Activated CD4-positive, CD25-positive, alpha-beta regulatory T cell treated with anti-CD3 and anti-CD28 coated beads, Interleukin-2, amount 50 U/mL, for 72 hours (primary cell): ENCODE measurements at places on chromosomes 4 and X.
A peak's percentile ranks its signal among the peaks of the same experiment; 100 is the strongest.

DNA sequence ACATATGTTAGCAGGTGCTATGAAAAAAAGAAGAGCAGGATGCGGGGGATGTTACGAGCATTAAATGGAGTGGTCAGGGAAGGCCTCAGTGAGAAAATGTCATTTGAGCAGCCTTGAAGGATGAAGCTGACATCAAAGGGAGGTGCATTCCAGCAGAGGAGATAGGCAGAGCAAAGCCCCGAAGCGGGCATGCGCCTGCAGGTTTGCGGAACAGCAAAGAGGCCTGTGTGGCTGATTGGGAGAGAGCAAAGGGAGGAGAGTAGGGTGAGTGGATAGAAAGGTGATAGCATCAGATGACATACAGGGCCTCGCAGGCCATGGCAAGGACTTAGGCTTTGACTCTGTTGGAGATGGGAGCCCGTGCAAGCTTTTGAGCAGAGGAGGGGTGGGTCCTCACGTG, 95.4 kb upstream of the GPR50 start:
- DNase-seq: no peak

DNA sequence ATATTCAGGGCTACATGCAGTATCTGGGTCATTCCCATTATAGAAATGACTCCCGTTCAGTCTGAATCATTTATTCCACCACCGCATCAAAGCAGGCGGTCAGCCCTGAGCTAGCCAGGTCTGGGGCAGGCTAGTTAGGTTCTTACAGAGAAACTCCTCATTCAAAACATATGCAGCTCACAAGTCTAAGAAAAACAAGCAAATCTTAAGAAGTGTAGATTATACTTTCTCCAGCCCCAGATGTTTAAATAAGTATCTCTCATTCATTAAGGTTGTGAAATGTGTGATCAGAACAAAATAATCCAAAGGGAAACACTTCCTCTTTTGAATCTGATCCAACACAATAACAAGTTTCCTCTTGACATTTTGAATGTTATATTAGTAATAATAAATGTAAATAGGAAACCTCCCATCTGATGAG, 441.9 kb downstream of the INPP4B start:
- DNase-seq: peak; percentile 49

DNA sequence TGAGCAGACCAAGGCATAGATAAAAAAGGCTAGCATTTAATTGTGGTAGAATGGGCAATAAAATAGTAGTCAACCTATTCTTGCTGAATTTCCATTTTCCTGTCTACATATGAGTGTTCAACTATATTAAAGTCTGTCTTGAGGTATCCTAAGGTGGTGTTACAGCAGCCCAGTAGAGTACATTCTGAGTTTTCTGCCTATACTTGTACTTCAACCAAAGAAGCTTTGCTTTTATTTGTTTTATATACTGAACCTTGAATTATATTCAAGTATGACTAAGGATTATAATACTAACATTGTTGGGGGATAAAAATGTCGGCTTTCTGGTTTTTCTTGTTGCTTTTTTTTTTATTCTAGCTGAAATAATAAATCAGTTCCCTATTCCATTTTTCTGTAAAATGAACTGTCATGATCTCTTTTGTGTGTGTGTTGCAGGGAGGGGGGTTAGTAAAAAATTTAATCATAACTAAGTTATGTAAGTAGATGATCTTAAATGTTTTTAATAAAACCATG, 106.7 kb downstream of the PDLIM5 start:
- no peak for DNase-seq

GRCh38 chr4:111037591-111038360, 414.9 kb upstream of the PITX2 start:
- DNase-seq: no peak

DNA sequence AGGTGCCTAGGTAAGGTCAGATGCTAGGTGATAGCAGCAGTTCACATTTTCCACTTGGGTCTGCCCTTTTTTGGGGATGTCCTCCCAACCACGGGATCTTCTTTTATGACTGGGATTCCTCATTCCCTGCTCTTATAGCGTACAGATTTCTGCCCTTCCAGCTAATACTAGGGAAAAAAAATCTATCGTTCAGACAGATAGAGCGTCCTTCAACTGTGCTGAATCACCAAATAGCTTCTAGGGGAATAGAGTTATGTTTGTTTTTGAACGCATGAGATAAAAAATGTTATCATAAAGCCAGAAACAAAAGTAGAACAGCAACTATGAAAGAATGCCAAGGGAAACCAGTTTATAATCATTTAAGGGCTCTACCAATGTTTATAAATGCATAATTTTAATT, 13.0 kb downstream of the RAP2C start:
- no peak for DNase-seq

DNA sequence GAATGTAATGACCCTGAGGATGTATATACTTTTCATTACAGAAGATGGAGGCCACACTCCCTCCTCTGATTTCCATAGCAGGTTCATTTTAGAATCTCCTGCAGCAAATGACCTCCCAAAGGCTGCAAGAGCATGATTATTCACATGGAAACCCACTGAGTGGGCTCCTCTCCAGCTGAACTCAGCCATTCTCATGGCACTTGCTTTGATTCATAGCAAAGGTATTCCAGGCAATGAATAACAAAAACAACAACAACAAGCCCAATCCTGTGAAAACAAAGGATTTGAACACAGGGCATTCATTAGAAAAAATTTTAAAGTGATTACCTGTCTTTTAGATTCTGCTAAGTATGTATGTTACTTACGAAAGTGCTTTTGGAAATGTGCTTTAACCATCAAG, 894.0 kb upstream of the FRG1 start:
- no peak for DNase-seq

DNA sequence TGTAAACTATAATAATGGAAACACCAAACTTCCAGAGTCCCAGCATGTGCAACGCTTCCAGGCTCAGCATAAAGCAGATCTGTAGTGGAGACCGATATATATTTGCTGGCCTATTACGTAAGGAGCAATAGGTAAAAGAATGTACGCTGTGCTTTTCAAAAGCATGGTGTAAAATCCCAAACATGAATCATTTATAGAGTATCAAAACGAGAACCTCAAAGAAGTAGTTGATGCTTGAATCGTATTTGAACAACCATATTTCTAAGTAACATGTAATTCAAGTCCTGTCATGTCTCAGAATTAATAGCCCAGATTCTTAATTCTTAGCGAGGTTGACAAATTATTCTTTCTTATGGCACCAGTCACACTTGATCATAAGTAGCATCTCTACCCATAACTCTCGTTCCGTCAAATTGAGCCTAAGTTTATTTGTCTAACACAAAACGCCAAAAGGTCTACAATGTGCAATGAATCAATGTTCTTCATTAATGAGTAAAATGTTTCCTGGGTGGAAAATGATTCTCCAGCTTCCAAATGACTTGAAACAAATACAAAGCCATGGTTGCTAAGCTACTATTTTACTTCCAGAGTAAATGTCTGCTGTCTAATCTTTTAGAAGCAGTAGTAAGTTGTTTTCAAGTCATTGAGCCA, 811.5 kb upstream of the FRG1 start:
- DNase-seq: no peak

- no peak for DNase-seq
Observed at GRCh38 chr4:60019180-60019579, 1180.9 kb upstream of the ADGRL3 start.

DNA sequence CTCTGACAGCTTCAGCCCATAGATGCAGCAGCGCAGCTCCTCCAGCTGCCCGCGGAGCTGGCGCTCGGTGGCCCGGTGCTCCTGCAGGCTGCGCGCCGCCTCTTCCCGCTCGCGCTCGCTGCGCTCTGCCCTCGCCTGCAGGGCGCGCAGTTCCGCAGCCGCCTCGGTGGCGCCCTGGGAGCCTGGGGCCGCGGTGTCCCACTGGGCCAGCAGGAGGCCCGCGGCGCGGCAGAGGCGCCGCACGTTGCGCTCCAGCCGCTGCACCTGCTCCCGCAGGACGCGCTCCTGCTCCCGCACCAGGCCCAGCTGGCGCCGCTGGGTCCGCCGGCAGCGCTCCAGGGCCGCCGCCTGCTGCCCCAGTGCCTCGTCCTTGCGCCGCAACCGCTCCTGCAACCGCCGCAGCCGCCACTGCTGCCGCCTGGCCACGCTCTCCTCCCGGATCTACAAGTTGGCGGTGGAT, 10.1 kb downstream of the C4orf50 start:
- DNase-seq: no peak

DNA sequence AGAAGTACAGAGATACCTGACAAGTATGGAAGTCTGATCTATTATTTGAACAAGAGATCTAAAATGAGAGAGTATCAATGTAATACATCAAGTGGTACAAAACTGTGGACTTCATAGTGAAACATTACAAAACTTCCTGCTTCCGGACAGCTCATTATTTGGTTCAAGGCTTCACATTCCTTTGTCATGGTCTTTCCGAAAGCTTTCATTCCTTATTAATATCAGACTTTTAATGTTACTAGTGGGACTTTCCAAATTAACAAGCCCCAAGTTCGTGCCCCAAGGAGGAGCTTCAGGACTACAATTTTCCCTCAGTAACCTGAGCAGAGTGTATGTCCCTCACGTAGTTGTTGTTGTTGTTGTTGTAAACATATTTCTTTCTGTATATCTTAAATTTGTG, 1.2 kb downstream of the CHIC2 start:
- DNase-seq: no peak

GRCh38 chrX:47217121-47217851, 1.2 kb upstream of the CDK16 start:
- DNase-seq: no peak

DNA sequence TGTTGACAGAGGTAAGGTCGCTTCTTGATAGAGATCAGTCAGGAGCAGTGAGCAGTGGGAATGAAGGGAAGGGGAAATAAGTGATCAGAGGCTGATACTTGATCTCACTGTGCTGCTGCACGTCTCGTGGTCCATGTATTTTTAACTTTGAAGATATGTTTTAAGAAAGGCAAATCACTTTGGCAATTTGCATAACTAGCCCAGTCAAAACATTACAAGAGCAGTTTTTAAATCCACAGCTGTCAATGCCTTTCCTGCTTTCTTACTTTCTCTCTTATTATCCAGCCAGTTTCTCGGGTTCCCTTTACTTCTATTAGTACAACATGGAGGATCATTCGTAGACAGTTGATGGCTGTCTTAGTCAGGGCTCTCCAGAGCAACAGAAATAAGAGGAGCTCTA, 472.8 kb downstream of the TMA16 start:
- no peak for DNase-seq

DNA sequence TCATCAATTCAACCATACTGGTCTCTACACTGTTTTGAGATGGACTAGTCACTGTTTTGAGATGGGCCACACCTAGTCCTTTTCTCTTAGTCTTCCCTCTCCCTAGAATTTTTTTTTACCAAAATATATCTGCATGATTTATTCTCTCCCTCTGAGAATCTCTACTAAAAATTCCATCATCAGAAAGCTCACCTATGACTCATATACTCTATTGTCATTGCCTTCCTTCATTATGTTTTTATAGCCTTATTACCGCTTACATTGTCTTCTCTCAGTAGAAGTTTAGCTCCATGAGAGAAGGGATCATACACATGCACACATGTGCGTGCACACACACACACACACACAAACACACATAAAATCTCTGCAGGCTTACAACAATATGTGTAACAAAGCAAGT, 303.6 kb downstream of the PCDH10 start:
- DNase-seq: no peak

GRCh38 chr4:14924076-14924811, 78.0 kb upstream of the CPEB2 start:
- no peak for DNase-seq

DNA sequence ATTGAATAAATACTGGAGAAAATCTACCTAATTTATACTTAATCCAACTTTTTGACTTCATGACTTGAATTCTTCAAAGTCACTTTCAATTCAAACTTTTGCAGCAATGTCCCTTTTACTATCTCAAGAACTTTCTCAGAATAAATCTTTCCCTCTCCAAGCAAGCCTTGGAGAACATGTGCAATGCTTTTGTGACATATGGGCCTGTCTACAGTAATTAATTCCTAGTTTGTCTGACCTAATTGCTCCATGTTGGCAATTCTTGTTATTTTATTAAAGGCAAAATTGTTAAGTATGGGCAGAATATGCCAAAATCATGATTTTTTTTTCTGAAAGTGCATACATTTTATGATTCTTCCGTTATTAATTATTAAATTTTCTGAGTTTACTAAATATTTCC, 1115.3 kb downstream of the PDHA2 start:
- DNase-seq: no peak

DNA sequence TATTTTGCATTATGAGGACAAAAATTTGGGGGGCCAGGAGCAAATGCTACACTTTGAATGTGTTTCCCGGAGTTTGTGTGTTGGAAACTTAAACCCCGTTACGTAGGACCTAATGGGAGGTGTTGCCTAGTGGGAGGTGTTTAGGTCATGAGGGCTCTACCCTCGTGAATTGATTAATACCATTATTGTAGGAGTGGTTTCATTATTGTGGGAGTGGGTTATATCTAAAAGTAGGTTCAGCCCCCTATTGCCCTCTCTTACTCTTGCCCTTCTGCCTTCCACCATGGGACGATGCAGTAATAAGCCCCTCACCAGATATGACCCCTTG, 15.5 kb downstream of the UBA6 start:
- DNase-seq: no peak

DNA sequence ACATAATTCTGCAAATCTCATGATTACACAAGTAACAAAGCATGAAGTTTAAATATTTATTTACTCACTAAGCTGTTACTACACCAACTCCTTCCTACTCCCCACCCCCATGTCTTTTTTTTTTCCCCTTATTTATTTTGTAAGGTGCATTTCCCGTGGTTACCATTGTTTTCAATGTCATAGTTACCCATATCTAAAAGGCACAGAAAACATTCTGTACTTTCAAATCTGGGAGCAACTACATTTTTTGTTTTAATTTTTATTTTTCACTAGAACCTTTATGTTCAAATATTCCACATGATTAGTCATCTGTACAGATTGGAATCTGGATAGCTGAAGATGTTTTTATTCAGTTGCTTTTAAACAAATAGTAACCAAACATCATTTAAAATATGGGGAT, 62.8 kb downstream of the PPP3CA start:
- no peak for DNase-seq

GRCh38 chrX:15435836-15436619, 51.8 kb upstream of the VEGFD start:
- no peak for DNase-seq

DNA sequence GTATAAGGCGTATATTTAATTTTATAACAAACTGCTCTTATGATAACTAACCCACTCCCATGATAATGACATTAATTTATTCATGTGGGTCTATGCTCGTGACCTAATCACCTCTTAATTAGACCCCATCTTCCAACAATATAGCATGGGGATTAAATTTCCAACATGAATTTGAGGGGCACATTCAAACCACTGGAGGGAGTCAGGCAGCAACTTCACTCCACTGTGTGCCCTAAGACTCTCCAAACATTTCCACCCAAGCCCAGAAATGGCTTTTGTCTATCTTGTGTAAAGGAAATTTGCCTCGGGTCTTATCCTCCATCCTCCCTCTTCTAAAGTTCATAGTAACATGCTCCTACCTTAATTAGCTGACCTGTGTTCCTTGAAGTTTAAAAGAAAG, 616.1 kb upstream of the CPEB2 start:
- DNase-seq: no peak

DNA sequence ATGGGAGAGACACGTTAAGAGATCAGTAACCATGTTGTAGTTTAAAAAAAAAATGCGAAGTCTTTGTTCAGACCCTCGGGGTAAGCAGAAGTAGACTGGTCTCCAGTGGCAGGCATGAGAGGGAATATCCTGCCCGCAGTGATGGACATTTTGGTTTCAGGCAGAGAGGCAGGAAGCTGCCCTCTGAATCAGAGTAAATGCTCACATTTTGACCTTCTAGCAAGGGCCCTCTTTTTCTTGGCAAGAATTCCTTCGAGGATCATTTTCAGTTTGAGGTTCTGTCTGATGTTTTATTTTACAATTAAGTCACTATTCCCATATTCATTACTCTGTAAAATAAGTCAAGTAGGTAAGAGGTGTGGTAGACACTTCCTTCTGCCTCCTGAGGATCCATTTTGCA, 28.4 kb downstream of the SORBS2 start:
- no peak for DNase-seq
